GM04504 (cell line): ENCODE measurements at places on chromosomes 6 and 20.
A peak's percentile ranks its signal among the peaks of the same experiment; 100 is the strongest.

DNA sequence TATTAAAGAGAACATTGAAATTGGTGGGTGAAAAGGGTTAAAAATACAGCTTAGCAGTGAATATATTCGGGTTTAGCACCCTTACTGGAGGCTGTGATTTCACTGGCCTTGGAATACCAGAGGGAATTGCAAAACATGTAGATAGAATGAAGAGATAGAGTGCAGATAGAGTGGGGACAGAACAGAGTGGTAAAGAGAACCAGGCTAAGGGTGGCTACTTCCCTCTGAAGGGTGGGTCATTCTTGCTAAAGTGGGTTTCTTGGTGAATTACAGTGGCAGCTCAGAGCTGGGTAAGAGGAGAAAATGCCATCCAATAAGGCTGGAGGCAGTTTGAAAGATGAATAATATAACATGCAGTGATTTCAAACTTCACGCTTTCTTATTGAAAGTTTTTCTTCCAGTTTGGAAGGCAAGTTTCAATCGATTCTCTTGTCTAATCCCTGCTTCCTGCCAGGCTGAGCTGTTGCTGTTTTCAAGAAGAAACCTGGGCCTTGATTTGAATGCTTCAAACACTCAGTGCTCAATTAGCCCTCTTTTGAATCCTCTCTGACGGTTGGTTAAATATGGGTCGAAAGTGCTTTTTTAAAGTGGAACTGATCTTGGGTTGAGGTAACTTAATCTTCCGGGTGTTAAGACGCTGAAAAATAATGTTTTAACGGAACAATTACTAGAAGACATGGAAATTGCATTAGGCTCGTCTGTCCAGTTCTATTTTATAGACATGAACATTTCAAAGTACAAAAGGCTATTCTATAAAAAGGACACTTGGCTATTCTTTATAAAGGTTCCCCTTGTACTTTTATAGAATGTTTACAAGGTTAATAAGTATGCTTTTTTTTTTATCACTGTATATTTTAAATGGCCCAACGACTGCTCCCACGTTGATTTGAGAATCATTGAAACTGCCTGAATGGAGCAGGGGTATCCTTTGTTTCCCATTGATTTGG lies 203.3 kb downstream of the BCAS1 start:
- DNase-seq: no peak

GRCh38 chr6:298233-299103 lies 6.2 kb downstream of the DUSP22 start:
- DNase-seq: no peak

DNA sequence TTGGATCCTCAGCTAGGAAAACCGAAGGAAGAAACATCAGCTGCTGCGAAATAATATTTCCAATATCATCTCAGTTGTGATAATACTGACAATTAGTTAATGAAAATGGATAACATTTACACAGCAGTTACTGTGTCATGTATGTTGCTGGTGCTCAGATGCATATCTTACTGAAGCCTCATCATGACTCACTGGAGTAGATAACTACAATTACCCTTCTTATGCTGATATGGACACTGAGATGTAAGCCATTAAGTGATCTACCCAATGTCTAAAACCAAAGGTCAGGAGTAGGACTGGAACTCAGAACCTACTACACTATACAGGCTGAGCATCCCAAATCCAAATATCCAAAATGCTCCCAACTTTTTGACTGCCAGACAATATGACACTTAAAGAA lies 54.7 kb upstream of the LYRM2 start:
- DNase-seq: no peak

DNA sequence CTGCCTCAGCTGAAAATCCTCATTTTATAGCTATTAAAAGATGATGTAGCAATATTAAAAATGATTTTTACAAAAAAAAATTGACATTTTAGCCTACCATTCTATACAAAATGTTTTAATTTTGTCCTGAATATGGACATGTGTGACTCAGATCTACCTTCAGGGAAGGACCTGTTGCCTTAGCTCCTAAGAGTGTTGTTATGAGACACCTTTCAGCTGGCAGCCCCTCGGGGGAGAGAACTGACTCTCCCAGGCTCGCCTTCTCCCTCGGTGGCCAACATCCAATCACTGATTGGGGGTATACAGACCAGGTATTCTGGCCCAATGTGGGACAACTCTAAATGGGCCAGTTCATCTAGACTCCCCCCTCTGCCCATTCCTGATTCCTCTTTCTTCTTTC lies 32.5 kb upstream of the MRAP2 start:
- no peak for DNase-seq

- DNase-seq: no peak
These were observed 837.6 kb downstream of the HACE1 start for GRCh38 chr6:104022126-104022525.

- no peak for DNase-seq
These were observed 1.2 kb downstream of the TM9SF4 start for GRCh38 chr20:32110727-32111126.

GRCh38 chr6:142570221-142570671 lies 268.4 kb downstream of the ADGRG6 start:
- DNase-seq: no peak

- DNase-seq: no peak
These were observed 61.8 kb downstream of the FAM229B start for GRCh38 chr6:112149236-112149635.

GRCh38 chr6:100179576-100179975 lies 185.6 kb upstream of the MCHR2 start:
- DNase-seq: no peak

- no peak for DNase-seq
These were observed 9.2 kb downstream of the CPNE5 start for GRCh38 chr6:36829919-36830544.

DNA sequence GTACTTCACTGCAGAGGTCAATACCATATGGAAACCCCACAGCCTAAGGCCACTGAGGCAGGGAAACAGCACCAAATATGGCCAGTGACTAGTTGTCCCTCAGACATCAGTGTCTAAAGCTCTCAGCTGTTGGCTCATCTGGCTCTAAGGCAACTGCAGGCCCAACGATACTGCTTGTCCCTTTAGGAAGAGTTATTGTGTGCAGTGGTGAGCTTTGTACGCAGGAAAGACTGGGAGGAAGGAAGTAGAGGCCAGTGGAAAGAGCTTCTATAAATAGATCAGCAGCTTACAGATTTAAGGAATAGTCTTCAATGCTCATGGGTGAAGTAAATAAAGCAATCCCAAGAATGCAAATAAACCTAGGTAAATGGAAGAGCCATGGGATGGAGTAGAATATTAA lies 29.3 kb downstream of the DNAAF9 start:
- no peak for DNase-seq

DNA sequence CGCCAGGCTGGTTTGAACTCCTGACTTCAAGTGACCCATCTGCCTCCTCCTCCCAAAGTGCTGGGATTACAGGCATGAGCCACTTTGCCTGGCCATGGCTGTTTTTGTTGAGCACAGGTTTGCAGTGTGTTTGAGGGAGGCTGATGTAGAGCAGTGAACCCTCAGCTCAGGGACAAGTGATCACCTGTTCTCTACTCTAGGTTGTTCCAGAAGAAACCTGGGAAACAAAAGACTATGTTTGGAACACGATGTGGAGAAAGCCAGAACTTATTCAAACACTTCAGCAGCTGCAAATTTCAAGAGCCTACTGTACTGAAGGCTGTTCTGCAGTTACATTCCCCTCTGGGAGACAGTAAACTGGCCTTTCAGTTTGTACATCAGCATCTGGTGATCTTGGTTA lies 4.7 kb downstream of the TULP1 start:
- DNase-seq: no peak

GRCh38 chr6:90977513-90977912 lies 390.6 kb upstream of the MAP3K7 start:
- DNase-seq: no peak

DNA sequence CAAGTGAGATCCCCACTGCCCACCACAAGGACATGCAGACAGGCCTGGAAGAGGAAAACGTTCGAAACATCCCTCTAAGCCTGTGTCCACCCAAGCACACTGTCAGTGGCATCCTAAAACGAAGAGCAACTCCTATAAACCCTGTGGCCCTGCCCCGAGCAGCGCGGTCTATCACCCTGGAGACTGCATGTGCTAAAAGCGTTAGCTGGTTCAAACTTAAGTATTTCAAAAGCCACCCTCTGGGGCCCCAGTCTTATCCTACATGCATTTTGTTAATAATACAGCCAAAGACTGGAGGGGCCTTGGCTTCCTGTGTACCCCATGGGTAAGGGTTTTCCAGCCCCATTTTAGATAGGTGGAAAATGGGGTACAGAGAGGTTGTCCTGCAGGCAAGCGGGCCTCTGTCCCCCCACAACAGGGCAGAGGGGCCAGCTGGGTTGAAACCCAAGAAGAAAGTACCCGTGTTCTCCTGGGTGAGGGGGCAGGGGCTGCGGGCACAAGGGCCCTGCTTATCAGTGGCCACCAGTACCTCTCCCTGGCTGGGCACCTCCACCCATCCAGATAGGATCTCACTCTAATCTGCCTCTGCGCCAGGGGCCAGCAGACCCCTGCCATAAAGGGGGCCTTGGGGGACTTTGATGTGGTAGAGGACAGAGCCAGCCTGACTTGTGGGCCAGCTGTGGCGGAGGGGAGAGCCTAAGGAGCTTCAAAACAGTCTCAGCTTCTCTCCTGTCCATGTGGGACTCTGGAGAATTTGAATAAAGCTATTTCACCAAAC lies 28.3 kb downstream of the PREX1 start:
- DNase-seq: no peak

GRCh38 chr6:26592649-26593048 lies 4.1 kb upstream of the ABT1 start:
- DNase-seq: no peak

GRCh38 chr6:46735720-46736031 lies 501 bp upstream of the PLA2G7 start:
- DNase-seq: no peak

GRCh38 chr20:19828232-19828631 lies 70.2 kb downstream of the RIN2 start:
- no peak for DNase-seq

- DNase-seq: no peak
These were observed 2.0 kb downstream of the NKAIN4 start for GRCh38 chr20:63252284-63252711.

DNA sequence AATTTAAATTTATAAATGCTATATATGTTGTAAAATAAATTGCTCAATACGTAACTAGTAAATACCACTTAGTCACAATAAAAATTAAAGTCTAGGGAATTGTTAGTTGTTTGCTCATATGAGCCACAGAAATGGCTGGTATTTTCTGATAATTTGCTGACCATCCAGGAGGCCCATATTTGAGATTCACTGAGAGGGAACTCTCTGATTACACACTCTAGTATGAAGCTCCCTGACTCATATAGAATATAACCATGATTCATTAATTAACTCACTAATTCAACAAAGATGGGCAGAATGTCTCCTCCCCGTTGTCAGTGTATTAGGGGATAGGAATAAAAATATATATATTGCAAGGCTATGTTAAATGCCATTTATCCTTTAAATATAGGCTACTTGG lies 46.6 kb upstream of the TMEM30A start:
- DNase-seq: peak; percentile 76

- DNase-seq: no peak
These were observed 29.9 kb downstream of the NFATC2 start for GRCh38 chr20:51512645-51513044.

DNA sequence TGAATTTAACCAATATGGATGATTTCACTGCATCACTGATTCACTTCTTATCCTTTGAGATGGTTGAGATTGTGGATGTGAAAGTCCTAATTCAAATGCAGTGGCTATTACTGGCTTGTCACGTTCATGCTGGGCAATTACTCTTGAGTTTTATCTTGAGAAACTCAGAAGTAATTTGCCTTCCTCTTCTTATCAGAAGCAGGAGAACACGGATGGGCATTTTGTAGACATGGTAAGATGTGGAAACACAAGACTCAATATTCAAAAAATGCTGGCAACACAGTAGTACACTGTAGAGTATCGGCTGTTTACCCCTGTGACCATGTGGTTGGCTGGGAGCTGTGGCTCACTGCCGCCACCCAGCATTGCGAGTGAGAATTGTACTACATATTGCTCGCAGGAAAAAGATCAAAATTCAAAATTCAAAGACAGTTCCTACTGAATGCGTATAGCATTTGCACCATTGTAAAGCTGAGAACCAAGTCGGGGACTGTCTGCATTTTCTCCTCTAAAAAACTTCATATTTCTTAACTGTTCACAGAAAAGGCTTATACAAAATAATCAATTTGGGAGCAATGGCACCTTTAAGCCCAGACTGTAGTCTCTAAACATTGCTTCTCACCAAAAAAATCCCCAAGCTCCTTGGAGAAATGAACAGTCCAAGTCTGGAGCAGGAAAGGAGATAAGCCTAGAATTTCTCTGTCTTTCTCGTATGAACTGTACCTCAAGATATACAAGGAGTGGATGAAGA lies 61.9 kb upstream of the ELOVL5 start:
- DNase-seq: peak; percentile 9
